Upper lobe of right lung (tissue), 1 donor: ENCODE measurements at places on chromosomes 1 and 21. TPM values are rescaled to one million over a fixed set of nuclear protein-coding genes. Genes with fewer than 3 reads are reported as not detected.

DNA sequence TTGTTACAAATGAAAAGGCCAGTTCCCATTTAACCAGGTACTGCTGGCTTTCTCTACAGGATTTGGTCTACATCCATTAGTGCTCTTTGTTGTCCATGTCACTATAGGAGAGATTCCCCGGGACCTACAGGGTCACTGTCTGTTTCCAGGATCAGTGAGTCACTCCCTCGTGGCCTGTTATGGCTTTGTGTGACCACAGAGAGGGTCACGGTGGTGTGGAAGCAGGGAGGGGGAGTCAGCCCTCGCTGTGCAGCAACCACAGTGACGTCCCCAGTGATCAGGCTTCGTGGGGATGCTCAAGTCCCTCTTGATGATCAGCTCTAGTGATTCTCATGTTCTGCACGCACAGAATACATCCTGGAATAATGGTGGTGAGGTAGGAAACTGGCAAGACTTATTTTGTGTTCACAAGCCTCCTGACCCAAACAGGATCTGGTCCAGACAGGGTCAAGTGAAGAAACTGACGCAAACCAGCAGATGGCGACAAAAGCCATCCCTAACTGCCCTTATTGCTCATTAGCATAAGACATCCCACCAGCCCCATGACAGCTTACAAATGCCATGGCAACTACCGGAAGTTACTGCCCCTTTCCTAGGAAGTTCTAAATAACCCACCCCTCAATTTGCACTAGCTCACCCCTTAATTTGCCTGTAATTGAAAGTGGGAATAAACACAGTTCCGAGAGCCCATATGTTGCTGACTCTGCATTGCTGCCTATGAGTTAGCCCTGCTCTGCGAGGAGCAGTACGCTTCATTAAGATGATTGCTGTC is 98.5 kb downstream of the DISC1 start:
- H3K4me3 ChIP-seq: no peak overlapping the region
- DNase-seq: no peak
- no peaks in the 10 kb centered on the region for H3K4me1 ChIP-seq
- no peaks in the 10 kb centered on the region for H3K36me3 ChIP-seq
- H3K27me3 ChIP-seq: no peaks in the 10 kb centered on the region
- H3K27ac ChIP-seq: no peak overlapping the region

DNA sequence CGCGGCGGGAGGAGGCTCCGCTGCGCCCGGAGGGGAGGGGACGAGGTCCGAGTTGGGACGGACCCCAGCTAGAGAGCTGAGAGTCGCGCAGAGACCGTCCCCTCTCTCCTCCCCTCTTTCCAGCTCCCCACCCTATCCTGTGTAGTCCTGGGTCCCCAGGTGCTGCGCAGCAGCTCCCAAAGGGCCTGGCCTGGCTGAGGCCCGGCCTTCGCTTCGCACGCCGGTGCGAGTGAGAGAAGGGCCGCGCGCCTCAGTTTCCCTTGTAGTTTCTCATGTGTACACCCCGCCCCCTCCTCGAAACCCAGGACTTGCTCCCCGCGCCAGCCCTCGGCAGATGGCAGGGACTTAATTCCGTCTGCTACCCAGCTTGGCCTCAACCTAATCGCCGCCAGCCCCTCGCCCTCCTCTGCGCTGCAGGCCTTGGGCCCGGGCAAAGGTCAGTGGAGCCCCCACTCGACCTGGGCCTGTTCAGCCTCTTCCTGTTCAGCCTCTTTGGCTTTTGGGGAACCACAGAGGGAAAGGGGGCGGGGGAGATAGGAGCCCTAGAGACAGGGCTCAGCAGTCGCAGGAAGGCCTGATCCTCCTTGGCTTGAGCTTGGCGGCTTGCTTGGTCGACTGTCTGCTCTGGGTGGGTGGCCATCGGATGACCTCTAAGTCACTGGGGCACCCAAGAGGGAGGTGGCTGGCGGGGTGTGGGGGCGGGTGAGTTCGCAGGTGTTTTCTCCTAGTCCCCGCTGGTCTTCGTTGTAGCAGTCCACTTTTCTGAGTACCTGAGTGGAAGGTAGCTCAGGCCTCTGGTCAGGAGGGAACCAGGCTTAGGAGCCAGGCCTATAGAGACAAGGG is 1.0 kb downstream of the ZNF687 start:
- DNase-seq: peak; percentile 74
- no peaks in the 10 kb centered on the region for H3K27me3 ChIP-seq
- H3K27ac ChIP-seq: peak overlapping the region; percentile 98
- H3K36me3 ChIP-seq: peaks cover 25% of the 10 kb centered on the region
- peak overlapping the region; percentile 97 for H3K4me3 ChIP-seq

Gene NDUFS2
- total RNA-seq: 66.9 TPM

Gene FASLG
- total RNA-seq: 1.3 TPM

Gene ZNHIT6
- total RNA-seq: 12.9 TPM

GRCh38 chr1:245999697-246000637 is 507.1 kb downstream of the SMYD3 start:
- H3K27me3 ChIP-seq: no peaks in the 10 kb centered on the region
- no peaks in the 10 kb centered on the region for H3K4me1 ChIP-seq
- no peak overlapping the region for H3K4me3 ChIP-seq
- no peak for DNase-seq
- H3K36me3 ChIP-seq: no peaks in the 10 kb centered on the region
- H3K27ac ChIP-seq: no peak overlapping the region

DNA sequence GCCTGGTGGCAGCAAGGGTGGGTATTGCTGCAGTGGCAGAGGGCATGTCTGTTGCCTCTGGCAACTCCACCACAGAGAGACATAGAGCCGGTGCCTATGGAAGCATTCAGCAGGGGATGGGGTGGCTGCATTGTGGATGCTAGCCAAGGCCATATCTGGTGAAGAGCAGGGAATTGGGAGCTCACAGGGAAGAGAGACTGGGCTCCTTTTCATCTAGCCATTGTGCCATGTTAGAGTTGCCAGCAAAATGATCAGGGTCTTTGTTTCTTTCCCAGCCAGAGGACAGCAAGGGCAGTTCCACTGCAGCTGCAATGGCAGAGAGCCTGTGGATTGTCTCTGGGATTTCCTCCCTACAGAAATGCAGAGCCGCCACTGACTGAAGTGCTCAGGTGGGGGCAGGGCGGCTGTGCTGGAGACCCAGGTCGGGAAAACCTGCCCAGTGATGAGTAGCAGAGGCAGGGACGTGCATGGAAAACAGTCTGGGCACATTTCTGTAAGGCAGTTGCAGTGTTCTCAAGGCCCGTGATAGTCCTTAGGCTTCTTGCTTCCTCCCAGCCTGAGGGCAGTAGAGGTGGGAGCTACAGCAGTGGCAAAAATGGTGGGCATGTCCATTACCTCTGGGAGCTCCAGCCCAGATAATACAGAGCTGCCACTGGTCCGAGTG is 40.2 kb upstream of the CYP4X1 start:
- no peak overlapping the region for H3K4me3 ChIP-seq
- DNase-seq: no peak
- H3K27ac ChIP-seq: no peak overlapping the region
- no peaks in the 10 kb centered on the region for H3K4me1 ChIP-seq
- no peaks in the 10 kb centered on the region for H3K36me3 ChIP-seq

Gene PLA2G2A
- total RNA-seq: 19.7 TPM

GRCh38 chr1:92488416-92488815 is 1.7 kb upstream of the GFI1 start:
- no peak for DNase-seq
- H3K27me3 ChIP-seq: peaks cover 54% of the 10 kb centered on the region
- H3K4me3 ChIP-seq: no peak overlapping the region

Gene SPRR1A
- total RNA-seq: not detected

Gene GBP7
- 0.32 TPM for total RNA-seq

GRCh38 chr1:107535091-107535490 is 394.3 kb downstream of the NTNG1 start:
- H3K4me1 ChIP-seq: no peaks in the 10 kb centered on the region
- H3K27me3 ChIP-seq: no peaks in the 10 kb centered on the region
- H3K4me3 ChIP-seq: no peak overlapping the region
- H3K27ac ChIP-seq: no peak overlapping the region

DNA sequence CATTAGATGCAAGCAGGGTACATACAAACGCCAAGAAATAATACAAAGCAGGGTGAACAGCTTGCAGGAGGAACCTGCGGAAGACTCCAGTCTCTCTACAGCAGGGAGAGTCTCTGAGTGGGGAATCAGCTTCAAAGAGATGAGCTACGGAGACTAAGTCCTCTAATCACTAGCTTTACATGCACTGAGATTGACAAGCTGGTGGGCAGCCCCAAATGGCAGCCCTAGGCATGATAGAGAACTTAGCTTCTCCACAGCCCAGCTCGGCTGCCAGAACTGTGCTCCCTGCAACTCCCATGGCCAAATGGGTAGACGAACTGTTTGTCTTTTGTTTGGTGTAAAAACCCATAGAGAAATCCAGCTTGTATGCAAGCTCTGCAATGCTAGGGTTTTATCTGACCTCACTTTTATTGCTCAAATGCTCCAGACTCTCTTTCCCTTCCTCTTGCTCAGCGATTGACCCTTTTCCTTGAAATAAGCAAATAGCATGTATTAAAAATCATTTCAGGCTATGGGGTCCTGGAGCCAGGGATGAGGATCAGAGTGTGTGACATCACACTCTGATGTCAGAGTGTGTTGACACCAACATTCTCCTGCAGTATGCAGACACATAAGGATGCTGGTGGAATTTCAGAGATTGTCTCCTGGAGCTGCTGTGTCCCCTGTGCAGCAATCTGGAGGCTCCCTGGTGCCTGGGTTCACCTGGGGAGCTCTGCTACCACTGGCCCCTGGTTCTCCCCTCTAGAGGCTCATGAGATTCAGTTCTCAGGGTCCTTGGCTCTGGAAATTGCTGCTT is 238.5 kb downstream of the TTLL7 start:
- H3K4me1 ChIP-seq: no peaks in the 10 kb centered on the region
- H3K27me3 ChIP-seq: no peaks in the 10 kb centered on the region
- no peaks in the 10 kb centered on the region for H3K36me3 ChIP-seq
- DNase-seq: no peak

DNA sequence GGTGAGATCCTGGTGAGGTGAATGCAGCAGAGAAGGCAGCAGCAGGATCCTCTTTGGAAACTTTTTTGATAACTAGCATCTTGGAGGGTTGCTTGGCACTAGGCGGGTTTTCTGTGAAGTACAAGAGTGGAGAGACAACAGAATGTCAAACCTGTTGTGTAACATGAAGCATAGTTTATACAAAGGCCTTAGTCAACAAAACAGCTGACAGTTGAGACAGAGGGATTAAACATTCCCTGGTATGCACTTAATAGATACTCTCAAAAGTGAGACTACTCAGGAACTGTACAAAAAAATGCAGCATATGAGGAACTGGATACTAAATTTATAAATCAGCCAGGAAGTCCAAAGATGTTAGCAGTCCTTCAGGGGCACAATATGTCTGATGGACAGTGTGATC is 16.4 kb upstream of the CCDC17 start:
- DNase-seq: no peak
- no peak overlapping the region for H3K4me3 ChIP-seq
- H3K36me3 ChIP-seq: peaks cover 73% of the 10 kb centered on the region
- H3K27ac ChIP-seq: no peak overlapping the region

Gene ASB17
- not detected for total RNA-seq

Gene PRAMEF14
- total RNA-seq: not detected

Gene PRR9
- not detected for total RNA-seq

DNA sequence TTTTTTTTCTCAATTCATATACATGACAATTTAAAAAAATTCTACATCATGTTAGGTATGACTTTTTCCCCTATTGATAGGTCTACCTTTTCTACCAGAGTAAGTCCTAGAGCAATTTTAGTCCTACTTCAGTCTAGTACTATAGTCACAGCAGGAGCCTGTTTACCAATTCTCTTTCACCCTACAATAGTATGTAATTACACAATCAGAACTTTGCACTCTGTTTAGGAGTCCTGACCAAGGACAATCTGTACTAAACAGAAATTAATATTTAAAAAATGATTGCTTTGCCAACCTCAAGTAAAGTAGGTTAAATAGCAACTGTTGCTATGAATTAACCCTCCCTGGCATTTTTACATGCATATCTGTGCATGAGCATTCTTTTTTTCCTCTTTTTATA is 810 bp upstream of the CYP4A11 start:
- no peak overlapping the region for H3K27ac ChIP-seq
- no peaks in the 10 kb centered on the region for H3K27me3 ChIP-seq
- no peak overlapping the region for H3K4me3 ChIP-seq
- no peak for DNase-seq
- no peaks in the 10 kb centered on the region for H3K36me3 ChIP-seq
- no peaks in the 10 kb centered on the region for H3K4me1 ChIP-seq

GRCh38 chr21:27265949-27266348 is 299.1 kb upstream of the ADAMTS5 start:
- H3K4me3 ChIP-seq: no peak overlapping the region
- DNase-seq: no peak
- H3K27me3 ChIP-seq: no peaks in the 10 kb centered on the region
- H3K36me3 ChIP-seq: no peaks in the 10 kb centered on the region

Gene TIE1
- total RNA-seq: 59.4 TPM

GRCh38 chr1:179529482-179530195 is 46.1 kb downstream of the NPHS2 start:
- H3K4me3 ChIP-seq: no peak overlapping the region
- H3K27ac ChIP-seq: no peak overlapping the region
- no peak for DNase-seq
- no peaks in the 10 kb centered on the region for H3K4me1 ChIP-seq

DNA sequence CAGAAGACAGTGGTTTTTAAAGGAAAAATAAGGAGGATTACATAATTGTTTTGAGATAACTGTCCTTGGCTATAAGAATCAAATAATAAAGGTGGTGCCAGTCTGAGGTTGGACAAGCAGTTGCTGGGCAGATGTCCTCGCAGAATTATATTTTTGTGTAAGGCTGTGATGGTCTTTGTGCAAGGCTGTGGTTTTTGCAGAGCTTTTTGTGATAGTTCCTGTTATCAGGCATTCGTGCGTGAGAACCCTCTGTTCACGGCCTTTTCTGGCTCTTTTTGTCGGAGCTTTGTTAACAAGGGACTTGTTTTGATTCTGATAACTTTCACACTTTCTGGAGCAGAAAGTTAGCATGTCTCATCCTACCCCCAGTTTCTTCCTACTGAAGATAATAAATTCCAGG is 33.4 kb downstream of the SH3BP5L start:
- H3K36me3 ChIP-seq: no peaks in the 10 kb centered on the region
- no peaks in the 10 kb centered on the region for H3K27me3 ChIP-seq
- H3K4me3 ChIP-seq: no peak overlapping the region
- no peaks in the 10 kb centered on the region for H3K4me1 ChIP-seq
- DNase-seq: no peak
- H3K27ac ChIP-seq: no peak overlapping the region

DNA sequence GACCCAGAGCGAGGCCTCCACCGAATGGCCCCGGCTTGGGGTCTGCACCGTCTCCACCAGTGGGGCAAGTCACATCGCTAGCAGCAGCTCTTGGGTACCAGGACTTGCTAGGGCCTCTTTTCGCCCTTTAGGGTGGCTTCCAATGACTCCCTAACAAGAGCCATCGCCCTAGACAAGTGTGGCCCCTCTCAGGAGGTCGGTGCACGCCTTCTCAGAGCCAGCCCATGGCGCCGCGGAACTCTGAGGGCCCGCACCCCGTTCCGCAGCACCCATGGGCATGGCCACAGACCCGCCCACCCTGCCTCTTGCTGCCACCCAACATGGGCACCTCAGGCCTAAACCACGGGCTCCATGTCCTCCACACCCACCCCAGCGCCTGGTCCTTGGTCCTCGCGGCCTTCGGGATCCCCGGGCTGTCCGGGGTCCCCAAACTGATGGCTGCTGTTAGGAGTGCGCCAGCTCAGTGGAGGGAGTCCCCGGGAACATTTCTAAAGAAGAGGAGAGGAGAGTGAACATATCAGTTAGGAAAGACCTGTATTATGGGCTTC is 3.2 kb upstream of the CACNA1S start:
- H3K4me1 ChIP-seq: peaks cover 10% of the 10 kb centered on the region
- H3K4me3 ChIP-seq: peak overlapping the region; percentile 63
- H3K27me3 ChIP-seq: peaks cover 3% of the 10 kb centered on the region
- H3K27ac ChIP-seq: no peak overlapping the region
